ENCODE measurements at places on chromosomes 1 and 21. TPM values are rescaled to one million over a fixed set of nuclear protein-coding genes. Genes with fewer than 3 reads are reported as not detected.

Gene PLA2G5
- 109 TPM for total RNA-seq

Gene KRTAP12-2
- not detected for total RNA-seq

Gene MIER1
- 33.2 TPM for total RNA-seq

Gene CLDN19
- not detected for total RNA-seq

Gene CHRNB2
- total RNA-seq: 0.08 TPM

DNA sequence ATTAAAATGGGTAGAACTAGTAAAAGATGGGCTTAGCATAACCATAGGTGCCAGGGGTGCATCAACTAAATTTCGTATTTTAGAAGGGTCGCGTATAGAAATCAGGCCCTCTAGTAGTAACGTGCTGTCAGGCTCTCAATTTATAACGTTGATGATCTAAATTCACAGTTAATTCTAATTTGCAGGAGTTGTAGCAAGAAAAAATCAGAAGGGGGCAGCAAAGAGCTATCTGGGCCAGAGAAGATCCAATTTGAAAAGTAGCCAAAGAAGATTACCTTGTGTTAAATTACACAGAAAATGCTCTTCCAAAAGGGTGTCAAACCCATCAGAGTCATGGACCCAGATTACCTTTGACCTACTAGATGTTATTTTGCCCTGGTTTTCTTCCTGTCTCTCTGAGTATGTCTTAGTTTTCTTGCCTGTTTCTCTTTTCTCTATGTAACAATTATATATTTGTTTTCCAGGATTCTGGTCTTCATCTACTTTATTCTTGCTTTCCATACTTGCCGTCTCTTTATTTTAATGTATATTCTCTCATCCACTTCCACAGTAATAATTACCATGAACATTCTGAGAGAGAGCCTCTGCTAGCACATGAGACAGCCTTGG, 1030.9 kb downstream of the AMY1C start:
- DNase-seq: no peak
- no peaks in the 10 kb centered on the region for H3K36me3 ChIP-seq
- no peaks in the 10 kb centered on the region for H3K27me3 ChIP-seq
- no peaks in the 10 kb centered on the region for H3K4me1 ChIP-seq

DNA sequence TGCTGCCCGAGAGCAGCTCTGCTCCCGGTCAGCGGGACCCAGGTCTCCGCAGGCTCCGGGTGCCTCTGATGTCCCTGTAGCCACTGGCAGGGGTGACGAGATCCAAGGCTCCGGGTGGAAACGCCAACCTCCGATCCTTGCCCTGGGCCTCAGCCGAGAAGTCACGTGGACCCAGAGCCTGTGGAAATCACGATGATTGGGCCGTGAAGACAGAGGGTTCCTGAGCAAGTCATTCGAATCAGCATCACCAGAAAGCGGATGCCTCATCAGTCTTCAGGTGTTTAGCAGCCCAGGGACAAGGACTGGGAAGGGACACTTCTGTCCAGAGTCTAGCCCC, 12.5 kb downstream of the LRRC3 start:
- no peak overlapping the region for H3K4me3 ChIP-seq
- H3K36me3 ChIP-seq: no peaks in the 10 kb centered on the region
- H3K27ac ChIP-seq: no peak overlapping the region
- H3K4me1 ChIP-seq: peaks cover 3% of the 10 kb centered on the region

DNA sequence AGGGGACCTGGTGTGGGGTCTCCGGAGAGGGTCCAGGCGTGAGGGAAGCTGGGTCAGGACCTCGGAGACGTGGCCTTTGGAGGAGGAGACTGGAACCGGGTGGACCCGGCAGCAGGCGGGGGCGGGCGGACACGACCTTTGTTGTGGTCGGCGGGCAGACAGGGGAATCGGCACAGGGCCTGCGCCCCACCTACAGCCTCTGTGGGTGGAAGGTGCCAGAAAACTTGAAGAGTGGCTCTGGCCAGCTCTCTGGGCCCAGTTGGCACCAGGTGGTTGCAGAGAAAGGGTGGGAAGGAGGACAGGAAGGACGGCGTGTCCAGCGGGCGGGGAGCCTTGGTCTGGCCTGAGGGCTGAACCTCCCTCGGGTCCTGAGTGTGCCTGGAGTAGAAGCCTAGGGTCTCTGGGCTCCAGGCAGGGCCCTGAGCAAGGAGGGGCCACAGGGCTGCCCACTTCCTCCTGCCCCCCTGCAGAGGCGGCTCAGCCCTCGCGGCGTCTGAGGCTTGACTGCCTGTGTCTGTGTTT, 7.7 kb upstream of the TTLL10 start:
- no peaks in the 10 kb centered on the region for H3K4me1 ChIP-seq
- no peak for DNase-seq
- H3K36me3 ChIP-seq: no peaks in the 10 kb centered on the region
- H3K4me3 ChIP-seq: no peak overlapping the region
- H3K27ac ChIP-seq: no peak overlapping the region
- no peaks in the 10 kb centered on the region for H3K27me3 ChIP-seq

- H3K27ac ChIP-seq: no peak overlapping the region
- no peak for DNase-seq
- no peak overlapping the region for H3K4me3 ChIP-seq
Measured at GRCh38 chr1:50620680-50621329, 197.6 kb upstream of the DMRTA2 start.

DNA sequence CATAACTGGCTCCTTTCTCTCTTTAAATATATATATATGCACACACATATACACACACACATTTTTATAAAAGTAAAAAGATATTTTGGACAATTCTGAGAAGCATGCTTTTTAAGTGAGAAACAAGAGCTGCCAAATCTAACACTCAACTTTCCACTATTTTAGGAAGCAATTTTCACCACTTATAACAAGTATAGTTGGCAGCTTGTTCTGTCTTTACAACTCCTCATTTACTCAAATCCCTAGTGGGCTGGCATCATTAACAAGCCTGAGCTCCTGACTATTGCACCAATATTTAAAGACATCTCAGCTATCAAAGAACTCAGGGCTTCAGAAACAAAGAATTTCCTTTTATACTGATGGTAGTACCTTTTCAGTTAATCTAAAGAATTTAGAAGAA, 76.6 kb downstream of the RAB3GAP2 start:
- no peak overlapping the region for H3K4me3 ChIP-seq
- no peaks in the 10 kb centered on the region for H3K36me3 ChIP-seq
- no peaks in the 10 kb centered on the region for H3K27me3 ChIP-seq
- DNase-seq: no peak
- H3K4me1 ChIP-seq: no peaks in the 10 kb centered on the region

DNA sequence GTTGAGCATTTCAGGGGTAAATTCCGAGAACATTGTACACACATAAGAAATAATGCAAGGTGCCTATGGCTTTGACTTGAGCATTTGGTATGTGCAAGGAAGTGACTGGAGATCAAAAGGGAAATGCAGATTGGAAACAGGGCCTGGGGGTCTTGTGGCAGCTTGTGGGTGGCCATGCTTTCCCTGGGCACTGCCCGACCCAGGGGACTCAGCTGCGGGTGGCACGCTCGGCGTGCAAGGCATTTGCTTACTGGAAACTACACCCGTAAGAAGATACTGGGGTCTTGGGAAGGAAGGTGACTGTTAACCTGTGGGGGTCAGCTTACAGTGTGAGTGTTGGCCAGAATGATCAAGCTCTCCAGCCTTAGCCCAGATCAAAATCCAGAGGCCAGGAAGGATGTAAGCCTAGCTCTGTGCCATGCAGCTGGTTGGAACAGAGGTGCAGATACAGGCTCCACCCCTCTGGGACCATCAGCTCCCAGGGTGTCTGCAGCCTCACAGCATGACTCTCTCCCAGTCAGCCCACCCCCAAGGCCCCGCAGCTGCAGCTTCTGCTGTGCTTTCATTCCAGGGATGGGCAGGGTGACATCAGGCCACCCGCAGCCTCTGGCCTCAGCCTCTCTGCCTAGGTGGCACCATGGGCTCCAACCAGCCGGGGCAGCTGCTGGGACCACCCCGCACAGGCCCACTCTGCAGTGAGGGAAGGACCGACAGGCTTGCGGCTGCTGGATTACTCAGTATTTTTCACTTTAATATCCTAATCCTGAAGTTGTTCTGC, 55.1 kb downstream of the KIF26B start:
- no peaks in the 10 kb centered on the region for H3K4me1 ChIP-seq
- DNase-seq: no peak
- no peak overlapping the region for H3K4me3 ChIP-seq

DNA sequence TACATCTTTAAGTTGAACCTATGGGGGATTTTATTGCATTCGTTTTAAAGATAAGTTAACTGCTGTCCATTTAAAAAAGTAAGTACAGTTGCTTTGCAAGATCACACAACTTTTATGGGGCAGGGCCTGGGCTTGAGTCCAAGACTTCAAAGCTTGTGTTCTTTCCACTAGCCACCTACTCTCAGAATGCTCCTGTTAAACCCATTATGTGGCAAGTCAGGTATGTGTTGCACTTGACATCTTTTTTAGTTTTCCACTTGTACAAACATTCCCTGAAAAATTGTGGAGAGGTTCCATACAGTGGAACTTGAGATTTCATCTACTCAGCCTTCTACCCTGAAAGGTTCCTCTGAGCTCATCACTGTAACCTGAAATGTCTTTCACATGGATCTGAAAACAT, 235.5 kb upstream of the SGIP1 start:
- H3K27me3 ChIP-seq: no peaks in the 10 kb centered on the region
- no peak overlapping the region for H3K4me3 ChIP-seq
- H3K27ac ChIP-seq: no peak overlapping the region
- no peaks in the 10 kb centered on the region for H3K36me3 ChIP-seq

DNA sequence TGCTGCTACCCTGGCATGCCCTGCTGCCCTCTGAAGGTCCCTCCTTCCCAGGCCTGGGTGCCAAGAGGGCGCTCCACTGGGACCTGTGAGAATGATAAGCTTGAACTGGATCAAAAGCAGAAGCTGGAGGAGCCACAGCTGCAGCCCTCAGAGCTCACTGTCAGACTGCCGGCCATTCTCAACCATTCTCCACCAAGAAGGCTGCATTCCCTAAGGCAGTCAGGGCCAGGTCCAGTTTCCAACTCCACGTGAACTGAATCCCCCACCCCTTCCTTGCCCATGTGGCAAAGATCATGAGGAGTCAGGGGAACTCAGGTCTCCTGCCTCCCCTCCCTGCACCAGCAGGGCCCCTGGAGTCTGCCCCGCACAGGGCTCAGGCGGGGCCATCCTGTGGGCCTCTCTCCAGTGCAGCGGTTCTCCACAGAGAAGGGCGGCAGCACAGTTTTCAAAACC, 19.5 kb downstream of the SLC1A7 start:
- H3K4me1 ChIP-seq: peaks cover 35% of the 10 kb centered on the region
- no peaks in the 10 kb centered on the region for H3K36me3 ChIP-seq
- H3K27ac ChIP-seq: peak overlapping the region; percentile 83
- H3K27me3 ChIP-seq: no peaks in the 10 kb centered on the region
- no peak overlapping the region for H3K4me3 ChIP-seq

- no peak overlapping the region for H3K4me3 ChIP-seq
- no peaks in the 10 kb centered on the region for H3K27me3 ChIP-seq
- H3K4me1 ChIP-seq: peaks cover 32% of the 10 kb centered on the region
- peak; percentile 79 for DNase-seq
Measured at GRCh38 chr1:162690672-162691434, 58.6 kb downstream of the DDR2 start.

- H3K4me1 ChIP-seq: peaks cover 7% of the 10 kb centered on the region
- no peak overlapping the region for H3K4me3 ChIP-seq
- DNase-seq: no peak
- H3K27ac ChIP-seq: no peak overlapping the region
- no peaks in the 10 kb centered on the region for H3K36me3 ChIP-seq
Measured at GRCh38 chr1:180966312-180966711, 53.6 kb downstream of the KIAA1614 start.

GRCh38 chr1:203368624-203369451, 17.9 kb upstream of the FMOD start:
- peak overlapping the region; percentile 50 for H3K27ac ChIP-seq
- H3K4me3 ChIP-seq: no peak overlapping the region
- no peaks in the 10 kb centered on the region for H3K36me3 ChIP-seq
- DNase-seq: peak; percentile 81
- H3K27me3 ChIP-seq: no peaks in the 10 kb centered on the region

- no peak overlapping the region for H3K27ac ChIP-seq
- DNase-seq: no peak
- H3K4me1 ChIP-seq: peaks cover 5% of the 10 kb centered on the region
Measured at GRCh38 chr1:231872461-231872910, 245.9 kb downstream of the DISC1 start.

- H3K27ac ChIP-seq: no peak overlapping the region
- H3K36me3 ChIP-seq: no peaks in the 10 kb centered on the region
- H3K27me3 ChIP-seq: no peaks in the 10 kb centered on the region
- DNase-seq: peak; percentile 50
Measured at GRCh38 chr1:66402194-66402593, 131.8 kb upstream of the SGIP1 start.

- no peak overlapping the region for H3K27ac ChIP-seq
- no peaks in the 10 kb centered on the region for H3K36me3 ChIP-seq
- no peak for DNase-seq
- no peak overlapping the region for H3K4me3 ChIP-seq
- no peaks in the 10 kb centered on the region for H3K4me1 ChIP-seq
Measured at GRCh38 chr21:44480200-44481053, 25.1 kb downstream of the LRRC3 start.

DNA sequence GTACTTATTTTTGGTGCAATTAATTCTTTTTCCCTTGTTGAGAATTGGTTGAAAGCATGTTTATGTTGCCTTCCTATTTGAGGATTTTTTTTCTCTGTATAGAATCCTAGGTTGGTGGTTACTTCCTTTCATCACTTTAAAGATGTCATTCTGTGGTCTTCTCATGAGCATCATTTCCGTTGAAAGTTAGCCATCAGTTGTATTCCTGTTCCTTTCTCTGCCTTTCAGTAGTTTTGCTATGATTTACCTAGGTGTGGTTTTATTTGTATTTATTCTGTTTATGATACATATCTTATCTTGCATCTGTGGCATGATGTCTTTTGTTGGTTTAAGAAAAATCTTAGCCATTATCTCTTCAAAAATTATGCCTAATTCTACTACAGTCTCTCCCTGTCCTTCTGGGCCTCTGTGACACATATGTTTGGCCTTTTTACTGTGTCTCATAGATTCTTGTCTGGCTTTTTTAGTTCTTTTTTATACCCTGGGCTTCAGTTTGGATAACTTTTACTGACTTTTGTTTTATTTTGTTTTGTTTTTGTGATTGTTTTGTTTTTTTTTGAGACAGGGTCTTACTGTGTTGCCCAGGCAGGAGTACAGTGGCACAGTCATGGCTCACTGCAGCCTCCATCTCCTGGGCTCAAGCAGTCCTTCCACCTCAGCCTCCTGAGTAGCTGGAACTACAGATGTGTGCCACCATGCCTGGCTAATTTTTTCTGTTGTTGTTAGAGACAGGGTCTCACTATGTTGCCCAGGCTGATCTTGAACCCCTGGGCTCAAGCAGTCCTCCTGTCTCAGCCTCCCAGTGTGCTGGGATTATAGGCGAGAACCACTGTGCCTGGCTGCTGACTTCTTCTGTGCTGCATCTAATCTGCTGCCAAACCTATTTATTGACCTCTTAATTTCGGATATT, 24.1 kb downstream of the PTGFRN start:
- H3K27ac ChIP-seq: no peak overlapping the region
- no peaks in the 10 kb centered on the region for H3K27me3 ChIP-seq
- H3K4me1 ChIP-seq: no peaks in the 10 kb centered on the region

GRCh38 chr1:201594575-201595245, 55.8 kb downstream of the NAV1 start:
- H3K36me3 ChIP-seq: no peaks in the 10 kb centered on the region
- H3K27ac ChIP-seq: no peak overlapping the region
- H3K27me3 ChIP-seq: no peaks in the 10 kb centered on the region

Measured in ovary (tissue), 10 donors.